Natural killer cell (primary cell): ENCODE measurements at places on chromosomes 4 and X.

- no peak for DNase-seq
Measured at GRCh38 chrX:37640142-37640541, 45.4 kb upstream of the XK start.

- DNase-seq, result no peak
Measured at GRCh38 chr4:137576446-137576845, 44.2 kb upstream of the PCDH18 start.

DNA sequence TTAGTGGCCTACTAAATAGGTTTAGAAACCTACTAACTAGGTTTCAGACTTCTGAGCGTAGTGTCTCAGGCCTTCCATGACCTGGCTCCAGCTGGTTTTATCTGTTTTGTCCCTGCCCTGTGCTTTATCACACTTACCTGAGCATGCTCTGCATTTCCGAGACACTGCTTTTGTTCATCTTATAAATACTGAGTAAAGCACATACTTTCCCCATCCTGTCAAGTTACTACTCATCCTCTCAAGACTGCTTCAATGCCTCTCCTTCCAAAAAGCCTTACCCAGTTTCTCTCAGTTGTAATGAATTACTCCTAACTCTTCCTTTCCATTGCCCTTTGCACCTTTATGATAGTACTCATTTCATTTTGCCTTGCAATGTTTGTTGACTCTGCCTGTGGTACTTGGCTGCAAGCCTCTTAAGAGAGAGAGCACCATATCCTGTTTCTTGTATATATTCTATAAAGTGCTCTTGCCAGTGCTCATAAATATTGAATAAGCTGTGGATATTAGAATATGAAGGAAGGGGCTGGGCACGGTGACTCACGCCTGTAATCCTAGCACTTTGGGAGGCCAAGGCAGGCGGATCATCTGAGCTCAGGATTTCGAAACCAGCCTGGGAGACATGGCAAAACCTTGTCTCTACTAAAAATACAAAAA lies 34.4 kb downstream of the SLAIN2 start:
- DNase-seq, result no peak

DNA sequence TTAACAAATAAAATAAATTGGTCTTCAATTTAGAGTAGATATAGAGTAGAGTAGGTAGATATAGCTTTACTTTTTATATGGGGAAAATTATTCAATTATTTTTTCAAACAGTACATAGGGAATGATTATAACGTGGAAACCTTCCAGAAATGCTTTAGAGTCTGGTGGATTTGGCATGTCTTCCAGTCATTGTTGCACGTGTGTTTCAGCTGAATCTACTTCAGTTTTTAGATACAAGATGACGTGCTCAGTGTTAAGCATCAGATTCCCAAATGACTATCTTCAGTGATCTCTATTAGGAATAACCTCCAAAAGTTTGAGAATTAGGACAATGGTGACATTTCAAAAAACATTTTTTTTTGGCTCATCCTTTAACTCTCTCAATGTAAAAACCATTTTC lies 616.9 kb downstream of the ANKRD50 start:
- no peak for DNase-seq

DNA sequence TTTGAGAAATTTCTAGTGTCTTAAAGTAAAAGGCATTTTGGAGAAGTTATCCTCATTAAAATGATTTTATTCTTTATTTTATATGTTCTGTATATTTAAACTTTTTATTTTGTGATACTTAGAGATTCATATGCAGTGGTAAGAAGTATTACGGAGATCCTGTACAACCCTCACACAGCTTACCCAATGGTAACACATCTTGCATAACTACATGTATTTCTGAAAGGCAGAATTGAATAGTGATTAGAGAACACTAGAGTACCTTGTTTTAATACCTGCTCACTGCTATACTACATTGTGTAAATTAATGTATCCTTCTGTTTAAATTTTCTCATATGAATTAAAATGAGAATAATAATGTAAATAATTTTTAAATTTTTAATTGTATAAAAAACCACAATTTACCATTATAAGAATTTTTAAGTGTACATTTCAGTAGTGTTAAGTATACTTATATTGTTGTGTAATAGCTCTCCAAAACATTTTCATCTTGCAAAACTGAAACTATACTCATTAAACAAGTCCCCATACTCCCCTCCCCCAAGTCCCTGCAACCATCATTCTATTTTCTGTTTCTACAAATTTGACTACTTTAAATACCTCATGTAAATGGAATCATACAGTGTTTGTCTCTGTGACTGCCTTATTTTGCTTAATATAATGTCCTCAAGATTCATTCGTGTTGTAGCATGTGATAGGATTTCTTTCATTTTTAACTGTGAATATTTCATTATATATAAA lies 45.4 kb downstream of the INTS12 start:
- no peak for DNase-seq

DNA sequence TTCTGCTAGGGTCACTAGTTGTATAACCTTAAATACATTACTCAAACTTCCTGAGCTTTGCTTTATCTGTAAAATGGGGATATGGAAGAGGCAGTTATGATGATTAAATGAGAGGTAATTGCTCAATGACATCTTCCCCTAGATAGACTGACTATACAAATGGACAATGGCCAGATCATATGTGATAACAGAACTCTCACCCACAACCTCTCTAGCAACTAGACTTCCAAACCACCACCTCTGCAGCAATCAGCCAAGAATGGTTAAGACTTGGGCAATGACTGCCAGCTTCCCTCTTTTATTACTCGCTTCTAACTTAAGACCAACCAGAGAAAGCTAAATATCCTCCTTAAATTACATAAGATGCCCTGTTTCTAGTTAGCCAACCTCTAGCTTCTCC lies 2.9 kb upstream of the SEPSECS start:
- no peak for DNase-seq
